ENCODE measurements at places on chromosomes 2 and 18.

DNA sequence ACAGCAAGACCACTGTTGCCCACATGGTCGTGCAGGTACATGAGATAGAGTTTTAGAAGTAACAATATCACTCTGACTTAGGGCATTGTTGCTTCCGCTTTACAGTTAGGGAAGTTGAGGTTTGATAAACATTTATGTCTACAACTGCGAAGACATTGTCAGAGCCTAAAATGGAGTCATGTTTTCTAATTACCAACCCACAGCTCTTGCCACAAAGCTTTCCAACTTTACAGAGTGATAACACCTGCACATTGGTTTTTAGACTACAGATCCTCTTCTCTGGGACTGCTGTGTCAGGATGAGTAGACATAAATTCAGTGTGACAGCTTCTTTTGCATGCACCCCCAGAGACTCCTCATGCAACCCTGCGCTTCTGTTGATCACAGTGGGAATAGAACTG lies 119.0 kb downstream of the FEZ2 start:
- DNase-seq: no peak

DNA sequence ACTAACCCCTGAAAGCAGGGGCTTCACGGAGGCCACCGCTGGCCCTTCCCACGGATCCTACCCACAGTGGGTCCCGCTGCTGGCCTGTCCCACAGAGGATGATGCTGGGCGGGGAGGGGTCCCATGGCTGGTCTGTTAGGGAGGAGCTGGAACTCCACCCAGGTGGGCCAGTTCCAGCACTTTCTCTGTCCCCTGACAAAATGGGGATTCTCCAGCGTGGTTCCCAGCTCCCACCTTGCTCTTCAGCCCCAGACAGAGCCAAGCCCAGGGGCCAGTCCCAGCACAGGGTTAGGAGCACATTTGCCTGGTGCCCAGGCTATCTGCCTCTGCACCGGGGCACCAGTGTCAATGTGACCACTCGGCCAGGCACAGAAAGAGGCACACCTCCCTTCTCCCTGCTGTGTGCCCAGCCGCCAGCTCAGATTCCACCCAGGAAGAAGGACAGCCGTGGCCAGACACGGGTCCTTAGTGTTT lies 50.0 kb downstream of the ANKMY1 start:
- DNase-seq: no peak

DNA sequence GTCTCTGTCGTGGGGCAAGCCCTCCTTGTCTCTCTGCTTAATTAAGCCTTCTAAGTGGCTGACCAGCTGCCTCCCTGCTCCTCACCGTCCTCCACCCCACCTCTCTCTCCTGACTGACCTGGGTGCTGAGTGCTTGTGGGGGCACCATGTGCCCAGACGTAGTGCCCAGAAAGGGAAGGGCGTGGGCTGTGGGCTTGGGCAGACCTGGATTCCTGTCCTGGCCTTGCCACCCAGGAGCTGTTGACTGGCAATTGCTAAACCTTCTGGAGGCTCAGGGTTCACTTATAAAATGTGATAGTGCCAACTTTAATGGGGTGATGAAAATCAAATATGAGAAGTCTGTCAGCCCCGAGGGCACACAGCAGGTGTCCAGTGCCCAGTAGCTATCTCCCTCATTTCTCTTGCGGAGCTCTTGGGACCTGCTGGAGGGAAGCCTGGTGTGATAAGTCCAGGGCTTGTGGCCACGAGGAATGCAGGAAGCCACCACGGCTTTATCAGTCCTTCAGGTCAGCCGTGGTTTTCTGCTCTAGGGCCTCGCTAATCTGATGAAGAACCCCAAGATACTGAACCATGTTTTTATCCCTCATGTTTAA lies 22.0 kb upstream of the INHBB start:
- DNase-seq: no peak

GRCh38 chr2:68295516-68295915 lies 24.2 kb downstream of the CNRIP1 start:
- DNase-seq: no peak

- DNase-seq: no peak
These were observed 15.4 kb downstream of the IL1B start for GRCh38 chr2:112821142-112821541.

GRCh38 chr18:31269566-31269965 lies 48.4 kb upstream of the DSG1 start:
- no peak for DNase-seq

DNA sequence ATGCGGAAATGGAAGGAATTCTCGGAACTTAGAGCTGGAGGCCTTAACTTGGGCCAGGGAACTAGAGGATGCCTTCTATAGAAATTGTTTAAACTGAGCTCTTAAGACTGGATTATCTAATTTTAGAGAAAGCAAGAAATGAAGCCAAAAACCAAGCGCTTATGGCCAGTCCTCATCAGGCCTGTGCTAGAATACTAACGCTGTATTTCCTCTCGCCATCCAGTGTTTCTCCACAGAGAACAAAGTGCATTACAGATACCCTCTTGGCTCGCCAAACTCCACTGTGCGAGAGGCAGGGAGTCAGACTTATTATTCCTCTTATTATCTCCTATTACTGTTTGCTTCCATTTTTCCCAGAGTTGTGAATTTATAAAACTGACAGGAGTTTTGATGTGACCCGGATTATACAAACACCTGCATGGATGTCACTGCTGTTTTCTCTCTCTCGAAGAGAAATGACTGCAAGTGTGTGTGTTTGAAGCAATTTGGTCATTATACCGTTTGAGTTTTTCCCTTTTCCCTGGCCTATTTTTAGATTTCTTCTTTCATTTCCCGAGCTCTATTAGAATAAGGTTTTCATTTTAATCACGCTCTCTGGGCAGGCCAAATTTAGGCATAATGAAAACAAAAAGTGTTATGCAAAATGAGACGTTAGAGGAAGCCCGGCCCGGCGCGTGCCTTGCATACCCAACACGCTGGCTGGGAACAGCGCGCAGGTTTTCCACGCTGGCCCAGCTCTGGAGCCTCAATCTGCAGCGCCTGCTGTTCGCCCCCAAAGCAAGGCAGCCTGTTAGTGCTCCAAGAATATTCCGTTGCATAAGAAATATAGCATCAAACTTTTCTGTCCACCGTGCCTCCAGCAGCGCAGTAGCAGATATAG lies 103.3 kb downstream of the ALK start:
- DNase-seq: no peak

DNA sequence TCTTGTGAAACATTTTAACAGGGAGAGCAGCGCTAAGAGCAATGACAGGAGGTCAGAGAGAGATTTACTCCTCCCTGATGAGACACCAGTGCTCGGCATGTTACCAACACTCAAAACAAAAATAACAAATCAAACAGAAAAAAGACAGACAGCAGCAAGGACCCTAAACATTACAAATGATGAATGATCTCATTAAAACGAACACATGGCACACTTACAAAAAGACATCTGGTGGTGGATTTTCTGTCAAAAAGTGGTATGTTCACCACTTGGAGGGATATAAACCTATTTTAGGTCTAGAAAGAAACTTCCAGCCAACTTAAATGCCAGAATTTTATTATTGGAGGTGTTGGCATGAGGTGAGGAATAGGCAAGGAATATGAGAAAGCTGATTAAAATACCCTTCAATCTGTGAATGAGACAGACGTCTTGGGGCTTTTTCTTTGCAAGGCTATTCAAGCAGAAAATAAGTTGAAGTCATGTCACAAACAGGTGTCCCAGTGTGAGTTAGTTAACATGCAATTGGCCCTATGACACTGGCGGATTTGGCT lies 112.8 kb downstream of the PRELID3A start:
- DNase-seq: no peak

- no peak for DNase-seq
These were observed 365.5 kb downstream of the FIGN start for GRCh38 chr2:163370169-163370886.

- DNase-seq: no peak
These were observed 440.9 kb upstream of the UBE2E3 start for GRCh38 chr2:180539541-180539940.

GRCh38 chr2:183010112-183010511 lies 28.1 kb downstream of the NCKAP1 start:
- no peak for DNase-seq

DNA sequence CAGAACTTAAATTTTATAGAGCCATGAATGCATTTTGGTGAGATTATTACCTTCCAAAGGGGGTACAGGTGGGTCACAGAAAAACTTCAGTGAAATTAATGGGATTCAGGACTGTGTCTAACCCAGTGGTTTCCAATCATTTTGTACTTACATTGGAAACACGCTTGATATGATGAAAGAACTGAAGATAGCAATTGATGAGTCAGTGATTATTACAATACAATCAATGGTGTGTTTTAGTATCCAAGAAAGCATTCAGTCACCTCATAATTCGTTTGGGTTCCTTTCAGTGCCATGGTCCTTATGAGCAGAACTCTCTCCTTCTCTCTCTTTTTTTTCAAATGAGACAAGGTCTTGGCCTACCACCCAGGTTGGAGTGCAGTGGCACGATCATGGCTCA lies 66.5 kb upstream of the IGFBP5 start:
- DNase-seq: no peak

- no peak for DNase-seq
These were observed 1064.2 kb upstream of the FAM98A start for GRCh38 chr2:34663314-34663713.

DNA sequence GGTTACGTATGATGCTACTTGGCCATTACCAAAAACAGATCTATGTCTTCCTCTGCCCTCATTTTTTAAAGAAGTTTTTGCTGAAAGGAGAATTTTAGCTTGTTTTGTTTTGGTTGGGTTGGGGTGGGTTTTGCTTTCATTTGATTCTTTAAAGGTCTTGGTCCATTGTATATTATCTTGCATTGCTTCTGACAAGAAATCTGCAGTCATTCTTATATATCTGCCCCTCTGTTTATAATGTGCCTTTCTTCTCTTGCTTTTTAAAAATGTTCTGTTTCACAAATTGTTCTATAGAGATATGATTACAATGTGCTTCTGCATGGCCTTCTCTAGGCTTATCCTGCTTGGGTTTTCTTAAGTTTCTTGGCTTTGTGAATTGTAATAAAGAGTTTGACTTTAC lies 660.6 kb downstream of the RNF144A start:
- DNase-seq: no peak

GRCh38 chr2:42953216-42953615 lies 160.8 kb upstream of the HAAO start:
- DNase-seq: no peak

DNA sequence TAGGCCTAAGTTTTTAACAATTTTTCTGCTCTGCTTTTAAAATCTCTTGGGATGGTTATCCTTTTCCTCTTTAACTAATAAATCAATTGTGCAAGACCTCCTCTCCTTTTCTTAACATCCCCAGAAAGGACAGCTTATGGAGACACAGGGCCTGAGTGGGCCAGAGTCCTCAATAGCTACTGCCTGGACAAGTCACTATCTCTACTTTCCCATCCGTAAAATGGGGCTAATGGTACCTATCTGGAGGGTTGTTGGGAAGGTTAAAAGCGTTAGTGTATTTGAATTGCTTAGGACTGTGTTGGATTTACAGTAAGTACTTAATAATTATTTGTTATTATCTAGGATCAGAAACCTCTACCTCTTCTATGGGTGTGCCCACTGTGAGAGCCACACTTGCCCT lies 60.1 kb downstream of the TGIF1 start:
- no peak for DNase-seq

GRCh38 chr18:34999756-35000289 lies 41.4 kb upstream of the MAPRE2 start:
- no peak for DNase-seq

GRCh38 chr2:173588931-173589369 lies 234.3 kb downstream of the CDCA7 start:
- DNase-seq: no peak

DNA sequence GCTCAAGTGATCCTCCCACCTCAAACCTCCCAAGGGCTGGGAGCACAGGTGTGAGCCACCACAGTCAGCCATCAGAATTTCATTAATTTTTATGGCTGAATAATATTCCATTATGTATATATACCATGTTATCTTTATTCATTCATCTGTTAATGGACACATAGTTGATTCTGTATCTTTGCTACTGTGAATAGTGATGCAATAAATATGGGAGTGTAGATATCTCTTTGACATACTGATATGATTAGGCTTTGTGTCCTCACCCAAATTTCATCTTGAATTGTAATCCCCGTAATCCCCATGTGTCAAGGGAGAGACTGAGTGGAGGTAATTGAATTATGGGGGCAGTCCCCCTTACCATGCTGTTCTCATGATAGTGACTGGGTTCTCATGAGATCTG lies 38.2 kb upstream of the REEP1 start:
- no peak for DNase-seq

- DNase-seq: no peak
These were observed 58.7 kb downstream of the FASTKD2 start for GRCh38 chr2:206824087-206824618.

- no peak for DNase-seq
These were observed 31.2 kb downstream of the LHCGR start for GRCh38 chr2:48724278-48724677.

- no peak for DNase-seq
These were observed 221.9 kb downstream of the HDAC4 start for GRCh38 chr2:239178954-239179353.

DNA sequence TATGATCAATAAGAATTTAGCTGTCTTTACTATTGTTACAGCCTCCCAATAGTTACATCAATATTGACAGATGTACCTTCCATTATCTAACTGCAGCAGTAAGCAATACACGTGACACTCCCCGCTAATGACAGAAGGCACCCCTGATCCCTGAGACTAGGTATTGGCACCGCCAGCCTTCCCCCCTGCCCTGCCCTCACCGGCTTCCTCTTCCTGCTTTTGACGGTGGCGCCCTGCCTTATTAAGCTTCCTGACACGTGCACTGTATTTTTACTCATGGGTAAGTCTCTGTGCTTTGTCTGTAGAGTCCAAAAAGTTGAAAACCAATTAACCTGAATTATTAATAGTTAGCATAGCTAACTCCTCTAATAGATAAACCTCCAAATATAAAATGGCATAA lies 223.5 kb downstream of the EIPR1 start:
- DNase-seq: no peak

GRCh38 chr2:219104107-219105035 lies 43.6 kb upstream of the IHH start:
- DNase-seq: no peak

Data from stimulated activated CD8-positive, alpha-beta memory T cell treated with anti-CD3 and anti-CD28 coated beads, Interleukin-7, amount 100 ng/mL, for 1 hour (primary cell).